Stimulated activated CD8-positive, alpha-beta memory T cell treated with anti-CD3 and anti-CD28 coated beads, Interleukin-4, amount 100 ng/mL, for 1 hour (primary cell): ENCODE measurements at places on chromosomes 12 and 14.

- DNase-seq = no peak
These were observed 17.2 kb upstream of the RAD52 start for GRCh38 chr12:966724-967123.

- no peak for DNase-seq
These were observed 32.7 kb downstream of the RTRAF start for GRCh38 chr14:52021957-52022600.

- no peak for DNase-seq
These were observed 1221.0 kb downstream of the AACS start for GRCh38 chr12:126286203-126286602.

- no peak for DNase-seq
These were observed 59.0 kb downstream of the CLMN start for GRCh38 chr14:95260537-95261361.

DNA sequence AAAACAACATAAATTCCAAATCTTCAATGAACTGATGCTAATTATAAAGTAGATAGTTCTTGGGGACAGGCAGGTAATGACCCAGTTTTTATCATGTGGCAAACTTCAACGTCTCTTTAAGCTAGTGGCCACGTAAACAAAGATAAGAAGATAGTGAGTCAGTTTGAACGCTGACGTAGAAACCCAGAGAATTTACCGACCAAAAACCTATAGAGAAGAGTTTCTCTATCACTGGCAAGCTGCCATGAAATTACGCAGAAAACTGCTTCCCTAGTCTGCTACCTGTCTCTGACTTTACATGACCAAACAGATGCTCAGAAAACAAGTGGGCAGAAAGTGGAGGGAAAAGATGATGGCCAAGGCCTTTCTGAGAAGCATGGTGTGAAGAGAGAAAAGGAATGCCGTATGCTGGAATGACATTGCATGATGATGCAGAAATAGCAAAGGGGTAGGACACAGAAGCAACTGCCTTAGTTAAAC is 136.3 kb downstream of the ITPR2 start:
- no peak for DNase-seq
